ENCODE measurements at places on chromosomes 3 and 15. TPM values are rescaled to one million over a fixed set of nuclear protein-coding genes. Genes with fewer than 3 reads are reported as not detected.

GRAMD1C gene
- total RNA-seq = 3.4 TPM

IGSF11 gene
- total RNA-seq = 1.6 TPM

COL7A1 gene
- total RNA-seq = 24.5 TPM

NPAP1 gene
- total RNA-seq = not detected

PRR20G gene
- not detected for total RNA-seq

CAMK2N2 gene
- total RNA-seq = not detected

DAPK2 gene
- 43.4 TPM for total RNA-seq

HCN4 gene
- 21.1 TPM for total RNA-seq

CD200 gene
- total RNA-seq = 1.3 TPM

NRROS gene
- total RNA-seq = 2.3 TPM

CP gene
- total RNA-seq = 2.2 TPM

FGF7 gene
- total RNA-seq = 34.6 TPM

MELTF gene
- total RNA-seq = 3.6 TPM

CCR4 gene
- not detected for total RNA-seq

CADPS gene
- total RNA-seq = 14.3 TPM

TRIM71 gene
- total RNA-seq = not detected

ALDH1A3 gene
- 6.8 TPM for total RNA-seq

ARL14 gene
- not detected for total RNA-seq

SEMA7A gene
- 1.3 TPM for total RNA-seq

FEZF2 gene
- total RNA-seq = not detected

TF gene
- 3.3 TPM for total RNA-seq

GLDN gene
- 10.8 TPM for total RNA-seq

ARRDC4 gene
- total RNA-seq = 15.8 TPM

C2CD4B gene
- 1.7 TPM for total RNA-seq

IGF2BP2 gene
- 16.7 TPM for total RNA-seq

ATP8B4 gene
- total RNA-seq = 3.1 TPM

FBXO22 gene
- total RNA-seq = 23.3 TPM

ERICH6 gene
- total RNA-seq = not detected

SPESP1 gene
- total RNA-seq = 4.2 TPM

CACNA2D2 gene
- total RNA-seq = 2.8 TPM

DZIP1L gene
- total RNA-seq = 5.7 TPM

TMEM45A gene
- total RNA-seq = 3.2 TPM

NTRK3 gene
- total RNA-seq = 4.0 TPM

NME9 gene
- total RNA-seq = 0.59 TPM

B4GALT4 gene
- 11.8 TPM for total RNA-seq

Measured in left ventricle myocardium superior (tissue), 1 donor.